ENCODE measurements at places on chromosomes 4 and X.

GRCh38 chrX:11600578-11600977, 65.1 kb downstream of the ARHGAP6 start:
- no peak for DNase-seq

DNA sequence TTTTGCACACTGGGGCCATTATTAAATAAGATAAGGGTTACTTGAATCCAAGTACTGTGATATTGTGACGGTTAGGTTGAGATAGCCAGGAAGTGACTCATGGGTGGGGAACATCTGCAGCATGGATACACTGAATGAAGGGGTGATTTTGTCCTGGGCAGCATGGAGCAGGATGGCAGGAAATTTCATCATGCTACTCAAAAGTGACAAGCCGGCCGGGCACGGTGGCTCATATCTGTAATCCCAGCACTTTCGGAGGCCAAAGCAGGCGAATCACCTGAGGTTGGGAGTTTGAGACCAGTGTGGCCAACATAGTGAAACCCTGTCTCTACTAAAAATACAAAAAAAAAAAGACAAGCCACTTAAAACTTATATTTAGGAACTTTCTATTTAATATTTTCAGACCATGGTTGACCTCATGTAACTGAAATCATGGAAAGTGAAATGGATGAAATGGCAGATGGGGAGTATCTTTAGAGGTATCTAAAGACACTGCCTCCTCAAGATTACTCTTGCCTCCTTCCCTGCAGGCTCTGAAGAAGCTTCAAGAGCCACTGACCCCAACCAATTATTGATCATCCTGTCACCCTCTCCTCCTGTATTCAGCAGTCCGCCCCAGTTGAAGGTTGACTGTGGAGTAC, 3.9 kb upstream of the TRIM60 start:
- DNase-seq: no peak

DNA sequence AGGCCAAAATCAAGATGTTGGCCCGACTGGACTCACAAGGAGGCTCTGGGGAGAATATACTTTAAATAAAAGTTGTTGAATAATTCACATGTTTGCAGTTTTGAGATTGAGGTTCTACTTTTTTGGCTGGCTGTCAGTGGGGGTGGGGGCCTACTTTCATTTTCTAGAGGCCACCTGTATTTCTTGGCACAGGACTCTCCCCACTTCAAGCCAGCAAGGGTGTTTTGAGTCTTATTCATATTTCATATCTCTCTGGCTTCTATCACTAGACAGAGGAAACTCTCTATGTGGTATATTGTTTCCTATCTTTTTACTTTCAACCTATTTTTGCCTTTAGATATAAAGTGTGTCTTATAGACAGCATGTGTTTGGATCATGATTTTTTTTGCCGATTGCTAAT, 266.4 kb downstream of the PRR32 start:
- no peak for DNase-seq

DNA sequence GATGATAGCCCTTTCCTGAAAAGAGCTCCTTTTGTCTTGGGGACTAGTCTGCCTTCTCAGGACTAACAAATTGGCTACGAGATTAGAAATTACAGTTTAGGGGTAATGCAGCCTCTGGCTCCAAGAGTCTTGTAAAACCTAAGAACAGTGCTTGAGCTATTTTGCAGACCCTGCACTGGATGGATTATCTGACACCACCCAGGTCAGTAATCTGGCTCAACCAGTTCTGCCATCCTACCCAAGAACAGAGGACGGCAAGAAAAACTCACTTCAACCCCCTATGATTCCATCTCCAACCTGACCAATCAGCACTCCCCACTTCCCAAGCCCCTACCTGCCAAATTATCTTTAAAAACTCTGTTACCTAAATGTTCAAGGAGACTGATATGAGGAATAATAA, 225.1 kb downstream of the FAM47A start:
- DNase-seq: no peak

DNA sequence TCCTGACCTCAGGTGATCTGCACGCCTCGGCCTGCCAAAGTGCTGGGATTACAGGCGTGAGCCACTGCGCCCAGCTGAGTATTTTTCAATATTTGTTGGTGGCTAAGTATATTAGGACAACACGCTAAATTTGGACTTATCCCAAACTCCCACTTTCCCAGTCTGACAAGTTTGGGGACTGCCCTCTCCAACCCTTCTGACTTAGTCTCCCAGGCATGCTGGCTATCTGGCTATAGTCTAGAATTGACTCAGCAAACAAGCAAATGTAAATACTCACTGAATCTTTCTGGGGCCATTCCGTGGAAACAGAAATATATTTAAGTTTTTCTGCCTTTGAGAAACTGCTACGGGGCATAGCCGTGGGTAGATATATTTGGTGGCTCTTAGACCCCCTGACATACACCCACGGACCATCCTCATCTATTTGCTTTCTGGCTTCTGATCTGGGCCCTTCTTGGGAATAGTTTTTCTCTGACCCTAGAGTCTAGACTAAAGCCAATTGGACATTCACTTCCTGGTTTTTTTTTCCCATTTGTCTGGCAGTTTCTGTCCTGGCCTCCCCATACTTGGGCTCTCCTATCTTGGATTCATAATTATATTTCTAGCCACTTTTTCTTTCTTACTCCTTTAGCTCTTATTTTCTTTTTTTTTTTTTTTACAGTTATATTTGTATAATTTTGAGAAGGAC, 11.3 kb upstream of the DOCK11 start:
- DNase-seq: no peak

- no peak for DNase-seq
Observed at GRCh38 chr4:155179216-155179615, 29.2 kb upstream of the NPY2R start.

DNA sequence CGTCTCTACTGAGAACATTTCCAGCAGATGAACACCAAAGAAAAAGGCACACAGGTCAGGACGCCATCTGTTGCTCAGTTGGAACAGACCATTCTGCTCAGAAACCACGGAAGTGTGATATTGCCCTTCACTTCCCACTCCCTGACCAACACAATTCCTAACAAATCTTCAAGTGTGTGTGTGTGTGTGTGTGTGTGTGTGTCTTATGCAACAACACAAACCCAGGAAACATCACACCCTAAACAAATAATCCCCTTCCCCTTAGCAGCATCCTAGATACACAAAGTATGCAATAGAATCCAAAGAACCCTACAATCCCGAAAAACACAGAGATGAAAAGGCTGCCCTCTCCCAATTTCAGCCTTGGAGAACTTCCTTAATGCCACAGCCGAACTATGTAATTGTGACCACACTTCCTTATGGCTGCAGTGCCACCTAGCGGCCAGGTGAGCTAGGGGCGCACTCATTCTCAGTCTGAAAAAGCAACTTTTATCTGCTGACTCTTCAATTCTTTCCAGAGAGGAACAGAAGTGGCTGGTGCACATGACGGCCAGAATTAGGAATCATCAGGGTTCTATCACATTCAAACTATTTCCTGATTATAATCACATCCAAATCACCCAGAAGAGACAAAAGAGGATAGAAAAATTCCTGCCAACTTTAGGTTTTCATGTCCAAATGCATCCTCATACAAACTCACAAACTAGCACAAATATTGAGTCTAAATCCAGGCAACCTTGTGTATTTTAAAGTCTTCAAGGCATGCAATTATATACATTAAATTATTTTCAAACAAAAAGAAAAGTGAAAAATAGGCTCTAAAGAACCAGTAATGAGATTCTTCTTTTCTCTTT, 164.9 kb downstream of the DHX15 start:
- peak; percentile 53 for DNase-seq

DNA sequence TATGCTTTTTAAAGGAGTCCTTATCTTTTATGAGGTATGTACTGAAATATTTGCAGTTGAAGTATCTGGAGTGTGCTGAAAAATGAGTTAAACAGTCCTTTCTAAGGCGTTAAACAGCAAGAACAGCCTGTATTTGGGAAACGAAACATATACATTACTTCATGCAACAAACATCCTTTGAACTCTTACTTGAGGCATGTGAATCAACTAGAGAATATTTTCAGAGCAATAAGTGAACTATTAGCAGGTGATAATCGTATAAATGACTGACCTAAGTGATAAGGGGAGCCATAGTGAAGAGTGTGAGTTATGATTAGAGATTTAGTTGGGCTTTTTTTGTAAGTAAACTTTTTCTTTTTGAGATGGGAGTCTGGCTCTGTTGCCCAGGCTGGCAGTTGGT, 45.9 kb upstream of the RHOH start:
- DNase-seq: no peak

GRCh38 chrX:43910012-43910411, 27.8 kb upstream of the MAOB start:
- no peak for DNase-seq

DNA sequence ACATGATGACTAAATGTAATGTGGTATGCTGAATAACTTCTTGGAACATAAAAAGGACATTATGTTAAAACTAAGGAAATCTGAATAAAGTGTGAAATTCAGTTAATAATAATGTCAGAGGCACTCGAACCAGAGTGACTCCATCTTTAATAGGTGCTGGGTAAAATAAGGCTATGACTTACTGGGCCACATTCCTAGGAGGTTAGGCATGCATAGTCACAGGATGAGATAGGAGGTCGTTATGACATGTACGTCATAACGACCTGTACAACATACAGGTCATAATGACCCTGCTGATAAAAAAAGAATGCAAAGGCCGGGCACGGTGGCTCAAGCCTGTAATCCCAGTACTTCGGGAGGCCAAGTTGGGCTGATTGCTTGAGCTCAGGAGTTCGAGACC, 28.9 kb upstream of the OPHN1 start:
- no peak for DNase-seq

DNA sequence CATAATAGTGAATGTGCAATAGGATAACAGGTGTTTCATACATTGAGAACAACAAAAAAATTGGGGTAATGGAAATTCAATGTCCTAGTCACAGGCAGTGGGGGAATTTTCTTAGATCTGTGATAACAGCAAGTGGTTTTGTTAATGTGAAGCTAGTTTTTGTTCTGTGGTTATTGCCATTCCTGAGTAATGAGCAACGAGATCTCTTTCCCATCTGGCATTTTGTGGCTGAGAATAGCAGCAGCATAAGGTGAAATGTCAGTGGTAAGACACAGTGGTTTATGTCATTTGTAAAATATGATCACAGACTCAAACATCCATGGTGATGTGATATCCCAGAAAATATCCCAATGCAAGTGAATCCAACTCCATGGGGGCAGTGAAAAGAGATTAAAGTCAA, 497.5 kb downstream of the KCNIP4 start:
- no peak for DNase-seq

- DNase-seq: no peak
Observed at GRCh38 chr4:155658681-155659064, 8.0 kb upstream of the GUCY1A1 start.

- DNase-seq: no peak
Observed at GRCh38 chr4:73663576-73663975, 43.3 kb upstream of the RASSF6 start.

GRCh38 chr4:1575418-1576303, 108.5 kb downstream of the FAM53A start:
- no peak for DNase-seq

GRCh38 chrX:22536746-22537304, 264.1 kb downstream of the CBLL2 start:
- DNase-seq: no peak

GRCh38 chr4:102589743-102590142, 88.6 kb downstream of the NFKB1 start:
- no peak for DNase-seq
